ENCODE measurements at places on chromosomes 5 and 9. TPM values are rescaled to one million over a fixed set of nuclear protein-coding genes. Genes with fewer than 3 reads are reported as not detected.

LCN15 gene
- 0.05 TPM for total RNA-seq

GPR151 gene
- total RNA-seq: not detected

OBP2B gene
- not detected for total RNA-seq

APC gene
- total RNA-seq: 63.2 TPM

SLC6A7 gene
- total RNA-seq: not detected

LMAN2 gene
- total RNA-seq: 299 TPM

FAXDC2 gene
- total RNA-seq: 13.7 TPM

GPX8 gene
- total RNA-seq: 96.6 TPM

TRIP13 gene
- 43.7 TPM for total RNA-seq

NPR3 gene
- not detected for total RNA-seq

WDR38 gene
- total RNA-seq: not detected

GCNT4 gene
- total RNA-seq: 1.1 TPM

KCNV2 gene
- not detected for total RNA-seq

TAF1L gene
- total RNA-seq: not detected

ADAMTSL1 gene
- total RNA-seq: not detected

PCDH12 gene
- not detected for total RNA-seq

PHYHD1 gene
- 5.2 TPM for total RNA-seq

PTPRD gene
- 1.9 TPM for total RNA-seq

ENTPD2 gene
- total RNA-seq: not detected

SLC46A2 gene
- not detected for total RNA-seq

GFRA3 gene
- not detected for total RNA-seq

EDIL3 gene
- total RNA-seq: 8.5 TPM

Measured in SK-MEL-5 (cell line).